ENCODE measurements at places on chromosomes 12 and 14.

GRCh38 chr14:71089971-71090370 is 182.7 kb downstream of the PCNX1 start:
- no peak for DNase-seq

- no peak for DNase-seq
Observed at GRCh38 chr12:57227315-57228115, 2.0 kb upstream of the SHMT2 start.

GRCh38 chr12:85006206-85006605 is 29.9 kb downstream of the TSPAN19 start:
- DNase-seq, result no peak

- peak; percentile 22 for DNase-seq
Observed at GRCh38 chr12:123024819-123025391, 44.4 kb downstream of the ARL6IP4 start.

DNA sequence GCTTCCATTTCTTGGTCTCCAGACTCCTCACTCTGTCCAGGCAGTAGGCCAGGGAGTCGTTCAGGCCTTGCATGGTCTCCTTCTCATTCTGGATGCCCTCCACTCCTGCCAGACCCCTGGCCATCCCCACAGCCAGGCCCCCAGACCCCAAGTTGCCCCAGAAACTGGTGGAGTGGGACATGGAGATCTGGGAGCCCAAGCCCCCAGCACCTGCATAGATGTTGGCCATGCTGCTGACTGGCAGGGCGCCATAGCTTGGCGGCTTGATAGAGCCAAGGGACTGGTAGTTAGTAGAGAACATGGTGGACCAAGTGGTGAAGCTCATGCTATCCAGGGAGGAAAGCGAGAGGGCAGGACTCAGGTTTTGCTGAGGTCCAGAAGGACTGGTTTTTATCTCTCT is 21.2 kb upstream of the INSM2 start:
- DNase-seq, result no peak

GRCh38 chr14:69651664-69652063 is 40.3 kb downstream of the SUSD6 start:
- DNase-seq, result no peak

GRCh38 chr12:130714591-130715149 is 1.4 kb downstream of the RIMBP2 start:
- DNase-seq, result no peak

DNA sequence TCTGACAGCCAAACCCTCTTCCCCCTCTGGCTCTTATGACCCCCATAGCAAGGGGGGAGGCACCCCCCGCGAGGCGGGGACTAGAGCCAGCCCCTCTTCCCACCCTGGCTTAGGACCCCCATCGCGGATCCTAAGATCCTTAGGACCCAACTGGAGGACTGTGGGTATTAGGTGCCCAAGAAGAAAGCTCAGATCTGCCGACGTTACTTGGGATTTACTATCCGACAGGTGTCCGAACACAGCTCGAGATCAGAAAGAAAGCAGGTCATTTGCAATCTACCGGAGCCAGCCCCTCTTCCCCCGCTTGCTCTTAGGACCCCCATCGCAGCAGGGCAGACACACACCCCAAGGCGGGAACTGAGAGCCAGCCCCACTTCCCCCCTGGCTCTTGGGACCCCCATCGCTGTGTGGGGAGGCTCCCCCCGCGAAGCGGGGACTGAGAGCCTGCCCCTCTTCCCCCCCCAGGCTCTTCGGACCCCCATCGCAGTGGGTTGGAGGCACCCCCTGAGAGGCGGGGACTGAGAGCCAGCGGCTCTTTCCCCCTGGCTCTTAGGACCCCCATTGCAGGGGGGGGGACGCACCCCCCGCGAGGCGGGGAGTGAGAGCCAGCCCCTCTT is 46.8 kb downstream of the DDX11 start:
- no peak for DNase-seq

DNA sequence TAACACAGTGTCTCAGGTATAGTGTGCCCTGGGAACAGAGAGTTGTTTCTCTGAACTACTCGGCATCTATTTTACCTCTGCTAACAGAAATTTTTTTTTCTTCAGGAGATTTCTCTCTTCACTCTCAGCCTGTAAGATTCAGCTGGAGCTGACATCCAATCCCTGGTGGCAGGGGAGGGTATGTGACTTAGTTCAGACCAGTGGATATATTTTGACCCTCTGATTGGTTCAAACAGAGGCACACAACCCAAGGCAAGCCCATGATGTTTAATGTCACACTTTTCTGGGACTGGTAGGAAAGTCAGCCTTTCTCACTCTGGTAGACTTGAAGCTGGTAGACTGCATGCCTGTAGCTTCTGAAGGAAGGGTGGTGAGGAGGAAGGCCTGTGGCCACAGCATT is 147.9 kb downstream of the HMGA2 start:
- DNase-seq, result no peak

- no peak for DNase-seq
Observed at GRCh38 chr12:102708108-102708507, 208.9 kb downstream of the PAH start.

GRCh38 chr12:4962539-4963486 is 53.1 kb downstream of the KCNA1 start:
- no peak for DNase-seq

DNA sequence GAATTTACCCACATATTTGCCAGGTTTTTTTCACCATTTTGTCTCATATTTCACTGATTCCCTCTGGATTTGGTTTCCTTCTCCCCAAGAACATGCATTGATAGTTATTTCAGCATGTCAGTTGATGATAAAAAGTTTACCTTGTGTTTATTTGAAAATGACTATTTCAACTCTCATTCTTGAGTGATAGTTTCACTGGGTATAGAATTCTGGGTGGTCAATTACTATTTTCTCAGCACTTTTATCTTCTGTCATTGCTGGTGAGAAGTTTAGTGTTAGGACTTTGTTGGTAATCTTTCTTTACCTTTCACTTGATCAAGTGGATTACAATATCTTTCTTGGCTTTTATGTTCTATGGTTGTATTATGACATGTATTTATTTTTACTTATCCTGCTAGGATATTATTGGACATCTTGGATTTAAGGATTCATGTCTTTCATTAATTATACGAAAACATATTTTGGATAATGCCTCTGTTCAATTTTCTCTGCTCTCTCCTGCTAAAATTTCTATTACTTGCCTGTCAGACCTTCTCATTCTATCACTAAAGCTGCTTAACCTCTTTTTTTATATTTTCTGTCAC is 338.6 kb downstream of the MED13L start:
- no peak for DNase-seq

- no peak for DNase-seq
Observed at GRCh38 chr12:105322070-105322469, 8.4 kb upstream of the C12orf75 start.

DNA sequence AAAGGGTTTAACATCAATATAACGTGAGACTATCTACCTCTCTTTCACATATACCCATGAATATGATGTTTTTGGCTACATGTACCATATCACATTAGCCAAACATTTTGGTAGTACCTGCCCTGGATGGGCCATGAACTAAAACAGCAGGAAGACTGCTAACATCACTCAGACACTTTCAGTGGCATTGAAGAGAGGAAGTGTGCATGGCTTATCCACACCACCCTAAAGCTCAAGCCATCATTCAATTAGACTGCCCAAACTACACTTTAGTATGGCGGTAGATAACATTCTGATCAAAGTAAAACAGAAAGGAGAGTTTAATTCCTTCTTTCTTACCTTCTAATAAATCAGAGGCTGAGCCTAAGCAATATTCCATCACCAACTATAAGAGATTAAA is 103.0 kb downstream of the PEBP1 start:
- no peak for DNase-seq

GRCh38 chr12:12792421-12792820 is 7.0 kb downstream of the APOLD1 start:
- no peak for DNase-seq

DNA sequence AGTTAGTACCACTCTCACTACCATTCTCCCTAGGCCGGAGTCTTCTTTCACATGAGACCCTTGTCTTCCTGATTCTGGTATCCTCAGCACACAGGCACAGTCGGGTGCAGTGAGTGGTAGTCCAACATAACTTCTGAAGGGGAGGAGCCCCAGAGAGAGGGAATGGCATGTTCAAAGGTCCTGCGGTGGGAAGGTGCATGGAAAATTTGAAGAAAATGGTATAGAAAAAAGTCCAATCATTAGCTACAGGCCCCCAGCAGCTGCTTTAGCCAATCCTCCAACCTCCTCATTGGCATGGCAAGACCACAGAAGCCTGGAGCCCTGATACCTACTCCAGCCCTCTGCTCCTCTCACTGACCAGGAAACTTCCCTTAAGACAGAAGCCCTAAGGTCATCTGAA is 96.6 kb downstream of the ZFP36L1 start:
- DNase-seq, result peak; percentile 20

GRCh38 chr14:72745991-72746980 is 147.6 kb downstream of the DPF3 start:
- no peak for DNase-seq

DNA sequence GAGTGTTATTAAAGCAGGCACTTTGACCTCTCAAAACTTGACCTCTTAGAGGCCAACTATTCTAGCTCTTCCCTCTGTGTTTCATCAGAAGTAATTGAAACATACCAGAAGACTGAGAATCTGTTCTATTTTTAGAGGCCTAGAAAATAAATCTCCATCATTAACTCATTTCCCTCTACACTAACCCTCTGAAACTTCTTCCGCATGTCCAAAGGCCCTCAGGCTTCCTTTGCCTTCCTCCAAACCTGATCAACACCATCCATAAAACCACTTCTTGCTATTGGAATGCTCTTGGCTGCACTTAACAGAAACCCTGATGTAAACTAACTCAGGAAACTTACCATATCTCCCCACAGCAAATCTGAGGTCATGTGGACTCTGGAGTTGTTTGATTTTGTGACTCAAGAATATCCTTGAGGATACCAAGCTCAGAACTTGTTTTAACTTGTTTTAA is 196.4 kb downstream of the RPAP3 start:
- DNase-seq, result no peak

GRCh38 chr12:29673346-29673745 is 110.4 kb downstream of the TMTC1 start:
- no peak for DNase-seq

DNA sequence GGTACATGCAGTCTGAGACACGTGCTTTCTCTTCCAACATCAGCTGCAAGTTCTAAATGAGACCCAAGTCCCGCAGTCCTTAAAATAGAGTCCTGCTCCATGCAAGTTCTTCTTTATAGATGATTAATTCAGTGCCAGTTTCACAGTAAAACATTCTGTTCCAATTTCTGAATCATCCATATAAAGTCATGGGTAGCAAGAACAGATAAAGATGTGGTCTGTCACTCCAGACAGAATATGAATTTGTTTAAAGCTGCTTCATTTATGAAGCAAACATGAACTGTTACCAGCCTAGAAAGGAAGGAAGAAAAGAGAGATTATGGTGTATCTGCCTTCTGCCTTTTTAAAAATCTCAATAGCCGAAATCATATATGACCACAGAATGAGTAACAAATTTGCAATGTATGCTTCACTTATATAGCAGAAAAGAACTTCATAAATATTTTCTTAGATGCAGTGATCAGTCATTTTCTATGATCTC is 83.3 kb downstream of the KITLG start:
- no peak for DNase-seq

DNA sequence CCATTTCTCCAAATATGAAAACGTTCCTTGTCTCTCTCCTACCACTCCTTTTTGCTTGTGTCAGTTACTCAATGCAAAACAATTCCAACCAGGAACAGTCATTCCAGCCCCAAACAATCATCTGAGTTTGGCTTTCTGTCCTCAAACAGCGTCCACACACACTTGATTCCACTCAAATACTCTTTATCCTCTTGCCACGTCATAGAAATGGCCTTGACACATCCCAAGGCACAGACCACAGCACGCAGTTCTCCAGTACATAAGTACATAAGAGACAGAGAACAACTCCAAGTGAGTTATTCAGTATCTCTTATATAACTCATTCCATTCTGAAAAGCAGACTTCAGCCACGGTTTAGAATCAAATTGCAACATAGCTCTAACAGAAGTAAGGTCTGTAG is 299.2 kb downstream of the RPS29 start:
- DNase-seq, result no peak

GRCh38 chr14:89613260-89614008 is 196.4 kb upstream of the FOXN3 start:
- no peak for DNase-seq

- no peak for DNase-seq
Observed at GRCh38 chr12:90672081-90672480, 282.9 kb downstream of the CCER1 start.

- DNase-seq, result no peak
Observed at GRCh38 chr14:22861651-22862050, 9.9 kb upstream of the LRP10 start.

Data from aorta (tissue), 5 donors.